ENCODE measurements at places on chromosomes 1 and 21.

DNA sequence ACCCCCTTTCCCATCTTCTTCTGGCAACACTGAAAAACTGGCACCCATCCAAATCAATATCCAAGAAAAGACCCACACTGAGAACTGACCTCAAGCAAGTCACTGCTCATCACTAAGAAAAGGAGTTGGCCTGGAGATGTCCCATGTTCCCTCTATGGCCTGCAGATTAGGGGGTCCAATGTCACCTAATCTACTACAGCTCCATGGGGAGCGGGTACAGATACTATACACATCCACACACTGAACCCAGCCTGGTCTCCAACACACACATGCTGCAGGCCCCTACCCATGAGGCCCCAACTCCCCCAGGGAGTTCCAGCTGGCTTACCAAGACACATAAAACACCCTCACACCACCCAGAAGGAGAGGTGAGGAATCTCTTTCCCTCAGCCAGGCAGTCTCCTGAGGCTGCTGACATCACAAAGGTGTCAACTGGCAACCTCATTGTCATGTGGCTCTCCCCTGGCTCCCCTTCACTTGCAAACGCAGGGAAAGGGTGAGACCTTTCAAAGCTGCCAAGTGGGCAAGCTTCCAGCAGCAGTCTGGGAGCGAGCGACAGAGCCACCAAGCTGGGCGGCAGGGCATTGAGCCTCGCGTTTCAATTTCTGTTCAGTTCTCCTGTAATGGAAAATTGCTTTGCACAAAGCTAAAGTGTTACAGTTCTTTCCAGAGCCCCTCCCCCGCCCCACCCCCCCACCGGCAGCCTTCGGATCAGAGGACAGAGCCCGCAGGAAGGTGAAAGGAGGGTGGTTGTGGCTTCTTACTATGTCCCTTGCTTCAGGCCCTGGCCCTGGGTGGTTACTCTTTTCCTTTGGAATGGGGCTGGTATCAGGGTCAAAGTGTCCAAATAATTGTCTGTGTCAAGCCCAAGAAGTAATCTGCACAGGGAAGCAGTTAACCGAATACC, at the start of gene LRRC52:
LRRC52 (plus strand) TSS at position 469 of the 907 bp plus-strand sequence; CDS start at position 766, 297 bp downstream.
- DNase-seq: no peak

GRCh38 chr1:26696654-26697430, 1.0 kb downstream of the ARID1A start:
- peak; percentile 59 for DNase-seq

DNA sequence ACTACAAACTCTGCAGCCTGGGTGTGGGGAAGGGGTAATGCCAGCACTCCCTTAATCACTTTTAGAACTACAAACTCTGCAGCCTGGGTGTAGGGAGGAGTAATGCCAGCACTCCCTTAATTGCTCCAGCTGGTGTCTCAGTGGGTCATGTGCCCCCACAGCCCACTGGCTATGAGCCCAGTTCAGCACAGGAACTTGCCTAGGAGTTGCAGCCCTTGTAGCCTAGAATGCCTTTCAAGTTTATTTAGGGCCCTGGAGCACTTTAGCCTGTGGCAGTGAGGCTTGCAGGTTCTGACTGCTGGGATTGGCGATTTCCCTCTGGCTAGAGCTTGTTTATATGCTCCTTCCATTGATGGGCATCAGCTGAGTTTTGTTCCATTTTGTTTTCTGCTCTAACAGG, 17.1 kb downstream of the VN1R5 start:
- DNase-seq: no peak

- no peak for DNase-seq
These were observed 22.5 kb downstream of the PCSK9 start for GRCh38 chr1:55061706-55062321.

- peak; percentile 16 for DNase-seq
These were observed 1.1 kb downstream of the MIA3 start for GRCh38 chr1:222618880-222619596.

DNA sequence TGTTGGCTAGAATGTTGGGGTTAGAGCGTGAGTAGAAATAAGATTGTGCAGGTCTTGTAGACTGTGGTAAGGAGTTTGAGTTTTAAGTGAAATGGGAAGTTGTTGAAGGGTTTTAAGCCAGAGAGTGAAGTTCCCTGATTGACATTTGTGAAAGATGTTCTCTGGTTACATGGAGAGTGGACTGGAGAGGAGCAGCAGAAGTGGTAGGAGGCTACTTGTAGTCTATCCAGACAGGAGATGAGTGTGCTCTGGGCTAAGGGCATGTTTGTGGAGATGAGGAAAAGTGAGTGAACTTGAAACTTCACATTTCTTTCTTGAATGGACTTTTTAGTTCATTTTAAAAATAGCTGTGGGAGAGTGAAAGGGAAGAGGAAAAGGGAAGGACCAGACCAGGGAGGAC, 37.0 kb downstream of the F3 start:
- no peak for DNase-seq

DNA sequence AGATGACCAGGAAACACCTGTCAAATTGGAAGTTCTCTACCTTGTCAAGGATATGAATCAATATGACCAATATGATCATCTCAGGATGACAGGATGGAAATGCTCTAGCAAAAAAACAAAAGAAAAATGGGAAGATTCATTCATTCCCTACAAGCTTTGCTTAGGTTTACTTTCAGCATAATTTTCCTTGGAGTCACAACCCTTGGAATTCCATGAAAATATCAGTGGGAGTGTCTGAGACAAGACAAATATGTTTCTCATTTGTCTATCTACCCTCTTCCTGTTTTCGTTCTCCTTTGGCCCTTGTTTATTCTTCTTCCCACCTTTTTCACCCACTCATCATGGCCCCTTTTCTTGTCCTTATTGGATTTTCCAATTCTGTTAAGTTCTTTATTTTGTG, 50.6 kb downstream of the COLGALT2 start:
- no peak for DNase-seq

DNA sequence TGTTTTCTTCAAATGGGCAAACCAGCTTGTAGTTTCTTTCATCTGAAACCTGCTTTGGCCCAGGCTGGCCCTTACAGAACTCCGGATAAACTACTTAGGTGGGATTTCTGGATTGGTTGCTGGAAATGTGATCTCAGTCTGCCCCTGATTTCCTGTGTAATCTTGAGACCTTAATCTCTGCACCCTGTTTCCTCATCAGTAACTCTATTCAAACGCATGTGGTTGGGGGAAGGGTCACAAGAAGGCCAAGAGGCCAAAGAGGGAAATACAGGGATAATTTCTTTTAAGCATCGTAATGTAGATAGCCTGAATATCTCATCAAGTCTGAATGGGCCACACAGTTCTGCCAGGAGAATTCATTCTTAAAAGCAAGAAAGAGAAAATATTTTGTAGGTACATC, 483.6 kb downstream of the LTN1 start:
- no peak for DNase-seq

DNA sequence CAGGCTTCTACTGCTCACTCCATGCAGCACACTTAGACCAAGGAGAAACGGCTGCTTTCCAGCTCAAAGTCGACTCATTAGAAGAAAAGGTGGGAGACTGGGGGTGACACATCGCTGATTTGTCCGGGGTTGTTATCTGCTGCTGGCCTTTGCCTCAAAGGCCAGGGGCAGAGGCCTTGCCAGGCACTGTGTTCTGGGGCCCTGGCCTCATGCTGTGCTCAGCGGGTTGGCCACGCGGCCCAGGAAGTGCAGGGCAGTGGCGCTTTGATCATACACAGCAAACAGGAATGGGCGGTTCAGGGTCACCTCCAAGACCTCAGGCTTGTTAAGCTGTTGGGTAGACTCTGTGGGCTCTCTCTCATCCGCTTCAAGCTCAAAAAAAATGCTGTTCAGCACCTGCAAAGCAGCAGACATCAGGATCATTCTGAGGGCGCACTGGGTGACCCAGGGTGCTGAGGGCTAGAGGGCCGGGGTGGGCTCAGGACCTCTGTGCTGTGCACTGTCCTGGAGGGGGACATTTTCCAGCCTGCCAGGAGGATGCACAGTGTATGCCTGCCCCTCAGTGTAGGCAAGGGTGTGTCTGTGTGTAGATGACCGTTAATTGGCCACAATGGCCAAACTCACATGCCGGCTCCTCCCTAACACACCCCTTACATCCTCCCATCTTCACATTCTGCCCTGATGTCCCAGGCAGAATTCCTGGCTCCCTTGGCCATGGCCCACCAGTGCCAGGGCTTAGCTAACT, 10.8 kb downstream of the AGT start:
- DNase-seq: no peak

- peak; percentile 61 for DNase-seq
These were observed 23.8 kb downstream of the PTPRF start for GRCh38 chr1:43554444-43554992.

DNA sequence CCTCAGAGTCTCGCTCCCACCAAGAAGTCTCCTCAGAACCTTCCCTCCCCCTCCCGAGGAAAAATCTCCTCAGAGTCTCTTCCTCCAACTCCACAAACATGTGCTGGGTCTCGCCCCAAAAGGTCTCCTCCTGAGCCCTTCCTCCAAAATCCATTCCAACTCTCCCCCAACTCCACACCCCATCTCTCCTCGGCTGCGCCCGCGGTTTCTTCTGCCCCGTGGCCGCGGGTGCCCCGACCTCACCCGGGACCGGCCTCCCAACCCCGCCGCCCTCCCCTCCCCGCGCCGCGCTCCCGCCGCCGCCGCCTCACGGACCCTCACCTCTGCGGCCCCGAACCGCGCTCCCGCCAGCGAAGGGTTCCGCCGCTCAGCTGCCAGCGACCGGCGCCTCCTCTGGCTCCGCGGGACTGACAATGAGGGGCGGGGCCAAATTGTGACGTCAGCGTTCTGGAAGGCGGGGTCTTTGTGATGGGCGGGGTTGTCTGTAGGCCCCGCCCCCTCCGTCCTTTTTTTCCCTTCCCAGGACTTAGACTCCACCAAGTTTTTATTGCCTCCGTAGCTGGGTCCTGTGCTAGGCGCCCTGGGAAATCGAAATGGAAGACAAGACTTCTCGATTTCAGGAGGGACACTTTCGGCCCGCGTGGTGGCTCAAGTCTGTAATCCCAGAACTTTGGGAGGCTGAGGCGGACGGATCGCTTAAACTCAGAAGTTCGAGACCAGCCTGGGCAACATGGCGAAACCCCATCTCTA, at the start of gene LUZP1:
LUZP1 (minus strand) TSS at position 412 of the 750 bp plus-strand sequence.
- peak; percentile 90 for DNase-seq

DNA sequence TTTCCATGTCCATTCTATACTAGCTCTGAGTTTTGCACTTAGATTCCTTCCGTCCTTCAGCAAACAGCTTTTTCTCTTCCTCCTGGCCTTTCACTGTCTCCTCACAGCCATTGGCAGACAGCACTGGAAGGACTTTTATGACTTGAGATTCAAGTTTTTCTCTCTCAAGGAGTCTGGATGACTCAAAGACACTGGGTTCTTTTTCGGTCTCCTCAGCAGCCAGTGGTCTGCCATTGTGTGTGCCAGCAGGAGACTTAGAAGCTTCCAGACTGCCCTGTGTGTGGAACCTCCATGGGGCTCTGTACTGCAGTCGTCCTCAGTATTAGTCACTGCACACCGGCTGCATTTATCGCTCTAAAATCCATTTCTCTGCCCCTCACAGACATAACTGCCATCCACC, 30.5 kb downstream of the NTNG1 start:
- no peak for DNase-seq

DNA sequence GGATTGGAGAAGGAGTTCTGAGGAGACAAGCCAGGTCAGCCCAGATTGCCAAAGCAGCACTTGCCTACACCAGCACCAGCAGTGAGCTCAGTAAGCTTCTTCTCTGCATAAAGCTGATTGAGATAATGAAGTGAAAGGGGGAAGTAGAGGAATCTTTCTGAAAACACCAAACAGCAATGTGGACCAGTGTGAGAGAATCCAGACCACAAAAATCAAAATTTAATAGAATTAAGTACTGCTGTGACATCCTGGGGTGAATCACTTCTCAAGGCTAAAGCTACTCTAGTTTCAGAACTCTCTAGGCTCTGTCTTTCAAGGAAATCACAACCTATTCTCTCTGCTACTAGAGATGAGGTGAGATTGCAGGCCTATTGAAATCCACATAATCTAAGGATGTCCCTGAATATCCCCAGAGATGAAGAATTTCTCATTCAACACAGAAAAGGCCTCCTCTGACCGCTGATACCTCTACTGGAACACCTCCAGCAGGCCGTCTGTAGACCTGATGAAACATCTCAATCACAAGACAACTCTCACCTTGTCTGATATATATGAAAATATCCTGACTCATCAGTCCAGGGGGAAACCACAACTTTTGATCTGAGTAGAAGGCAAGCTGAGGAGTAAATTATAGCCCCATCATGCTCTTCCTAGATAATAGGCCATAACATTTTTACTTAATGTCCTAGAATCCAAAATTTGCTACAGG, at the start of gene FCRL4:
FCRL4 (minus strand) TSS at position 127 of the 709 bp plus-strand sequence. CDS start 141 bp downstream, outside the sequence.
- DNase-seq: no peak

DNA sequence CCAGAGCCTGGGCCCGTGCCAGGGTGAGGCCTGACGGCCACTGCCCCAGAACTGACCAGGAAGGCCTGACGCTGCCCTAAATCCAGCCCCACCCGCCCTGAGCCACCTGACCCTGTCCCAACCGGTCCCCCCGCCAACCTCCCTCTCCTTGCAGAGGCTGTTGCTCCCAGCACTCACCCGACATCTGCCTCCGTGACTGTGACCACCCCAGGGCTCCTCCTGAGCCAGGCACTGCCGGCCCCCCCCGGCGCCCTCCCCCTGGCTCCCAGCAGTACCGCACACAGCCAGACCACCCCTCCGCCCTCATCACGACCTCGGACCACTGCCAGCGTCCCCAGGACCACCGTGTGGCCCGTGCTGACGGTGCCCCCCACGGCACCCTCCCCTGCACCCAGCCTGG, 26.3 kb downstream of the AGRN start:
- DNase-seq: no peak

GRCh38 chr1:246907472-246907871, 24.3 kb downstream of the AHCTF1 start:
- peak; percentile 47 for DNase-seq

DNA sequence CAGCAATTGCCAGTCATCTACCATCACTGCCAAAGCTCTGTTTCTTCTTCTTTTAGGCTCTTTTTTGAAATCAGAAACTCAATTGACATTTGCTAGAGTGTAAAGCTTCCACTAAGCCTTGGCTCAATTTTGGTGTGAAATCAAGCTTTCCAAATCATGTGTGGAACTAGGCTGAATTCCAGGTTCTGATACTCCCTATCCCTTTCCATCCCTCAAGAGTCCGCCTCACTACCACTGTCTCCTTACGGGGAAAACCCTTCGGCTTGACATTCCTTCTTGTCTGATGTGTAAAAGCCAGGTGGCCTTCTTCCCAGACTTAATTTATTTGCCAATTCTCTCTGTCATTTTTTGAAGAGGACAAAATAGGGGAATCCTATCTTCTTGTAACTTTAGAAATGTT, 47.2 kb upstream of the PRMT6 start:
- no peak for DNase-seq

GRCh38 chr1:109634292-109634691, 14.7 kb downstream of the AMPD2 start:
- peak; percentile 4 for DNase-seq

DNA sequence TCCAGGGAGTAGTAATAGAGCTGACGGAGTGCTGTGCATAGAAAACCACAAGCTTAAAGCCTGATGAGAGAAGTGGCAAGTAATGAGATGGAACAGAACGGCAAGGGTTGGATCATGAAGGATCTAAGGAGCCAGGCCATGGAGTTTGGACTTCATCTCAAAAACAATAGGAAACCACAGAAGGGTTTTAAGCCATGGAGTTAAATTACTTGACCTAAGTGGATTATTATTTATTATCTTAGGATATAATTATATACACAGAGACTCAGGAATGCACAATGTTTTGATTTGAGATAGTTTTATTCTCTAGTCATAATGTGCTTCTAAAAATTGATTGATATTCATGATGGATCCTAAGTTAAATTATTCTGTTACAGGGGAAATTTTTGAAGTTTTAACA, 242.4 kb downstream of the PLPP3 start:
- DNase-seq: no peak
